ENCODE measurements at places on chromosomes 16 and 17.

DNA sequence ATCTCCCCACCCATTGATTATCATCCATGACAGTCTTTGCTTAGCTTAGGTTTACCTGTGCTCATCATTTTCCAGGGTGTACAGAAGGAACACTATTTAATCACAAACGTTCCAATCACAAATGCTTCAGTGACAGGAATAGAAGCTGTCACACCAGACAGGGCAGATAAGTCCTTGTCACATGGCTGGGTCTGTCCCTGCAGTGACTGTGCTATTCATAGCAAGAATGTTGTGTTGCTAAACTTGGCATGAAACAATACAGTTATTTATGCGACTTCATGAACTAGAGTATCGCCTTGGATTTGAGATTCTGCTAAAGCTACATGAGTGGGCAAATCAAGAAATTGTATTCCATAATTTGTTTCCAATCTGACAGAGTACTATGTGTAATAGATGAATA, 108.4 kb downstream of the CDH13 start:
- no peak for DNase-seq

DNA sequence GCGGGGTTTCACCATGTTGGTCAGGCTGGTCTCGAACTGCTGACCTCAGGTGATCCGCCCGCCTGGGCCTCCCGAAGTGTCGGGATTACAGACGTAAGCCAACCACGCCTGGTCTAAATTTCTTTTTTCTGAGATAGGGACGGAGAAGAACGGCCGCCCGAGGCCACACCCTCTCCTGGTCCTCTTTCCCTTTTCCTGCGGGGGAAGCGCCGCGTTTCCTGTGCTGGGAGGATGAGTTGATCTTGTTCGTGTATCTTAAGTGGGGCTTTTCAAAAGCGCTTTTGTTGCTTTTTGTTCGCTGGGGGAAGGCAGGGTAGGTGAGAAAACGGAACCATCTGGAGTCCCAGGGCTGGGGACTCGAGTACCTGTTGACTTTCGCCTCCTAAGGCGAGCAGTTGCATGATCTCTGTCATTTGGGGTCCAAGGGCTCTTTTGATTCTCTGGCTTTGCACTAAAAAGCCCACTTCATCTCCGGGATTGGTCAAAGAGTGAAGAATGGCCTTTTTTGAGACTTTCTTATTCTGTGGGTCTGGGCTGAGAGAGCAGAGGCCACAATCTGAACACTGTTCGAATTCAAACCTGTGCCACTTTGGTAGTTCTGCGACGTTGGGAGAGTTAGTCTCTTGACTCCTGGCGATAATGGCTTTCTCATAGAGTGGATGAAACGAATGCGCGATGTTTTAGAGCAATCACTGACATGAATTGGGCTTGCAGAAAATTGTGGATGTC, 1.3 kb downstream of the FUS start:
- no peak for DNase-seq

- DNase-seq: no peak
These were observed 3.6 kb downstream of the BORCS6 start for GRCh38 chr17:8186446-8186786.

GRCh38 chr17:20989991-20990855, 52.6 kb downstream of the USP22 start:
- DNase-seq: no peak

- no peak for DNase-seq
These were observed 1.4 kb downstream of the THUMPD1 start for GRCh38 chr16:20740007-20740883.

DNA sequence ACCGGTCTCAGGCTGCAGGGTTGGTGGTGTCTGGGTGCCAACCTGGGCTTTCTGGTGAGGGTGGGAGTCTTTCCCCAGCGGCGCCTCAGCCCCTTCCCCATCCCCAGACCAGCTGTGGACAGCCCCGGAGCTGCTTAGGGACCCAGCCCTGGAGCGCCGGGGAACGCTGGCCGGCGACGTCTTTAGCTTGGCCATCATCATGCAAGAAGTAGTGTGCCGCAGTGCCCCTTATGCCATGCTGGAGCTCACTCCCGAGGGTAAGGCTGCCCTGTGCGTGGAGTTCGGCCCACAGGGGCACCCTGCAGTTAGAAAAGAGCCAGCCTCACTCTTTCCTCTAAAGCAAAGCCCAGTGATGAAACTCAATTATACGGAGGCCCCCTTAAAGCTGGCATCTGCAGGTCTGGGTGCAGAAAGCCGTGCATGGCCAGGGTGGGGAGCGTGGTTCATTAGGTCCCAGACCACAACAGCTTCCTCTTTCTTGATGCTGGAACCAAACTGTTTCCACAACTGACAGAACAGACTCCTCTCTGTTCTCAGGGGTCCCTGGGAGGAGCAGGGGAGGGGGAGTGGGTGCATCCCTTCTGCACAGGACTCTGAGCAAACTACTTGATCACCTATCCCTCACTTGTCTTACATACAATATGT, 10.7 kb downstream of the GUCY2D start:
- DNase-seq: no peak

DNA sequence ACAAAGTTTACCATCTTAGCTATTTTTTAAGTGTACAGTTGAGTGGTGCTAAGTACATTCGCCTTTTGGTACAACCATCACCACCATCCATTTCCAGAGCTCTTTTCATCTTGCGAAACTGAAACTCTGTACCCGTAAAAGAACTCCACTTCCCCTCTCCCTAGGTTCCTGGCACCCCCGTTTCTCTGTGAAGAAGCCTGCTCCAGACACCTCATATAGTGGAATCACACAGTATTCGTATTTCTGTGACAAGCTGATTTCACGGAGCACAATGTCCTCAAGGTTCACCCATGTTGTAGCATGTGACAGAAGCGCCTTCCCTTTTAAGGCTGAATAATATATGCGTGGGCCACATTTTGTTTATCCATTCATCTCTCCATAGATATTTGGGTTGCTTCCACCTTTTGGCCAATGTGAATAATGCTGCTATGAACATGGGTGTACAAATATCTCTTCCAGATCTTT, 54.2 kb upstream of the MAP3K14 start:
- DNase-seq: no peak

- DNase-seq: no peak
These were observed 44.2 kb downstream of the LYRM9 start for GRCh38 chr17:27848931-27849330.

Data from stimulated activated CD8-positive, alpha-beta memory T cell treated with anti-CD3 and anti-CD28 coated beads, Interleukin-12 subunit alpha, Interleukin-12 subunit beta, amount 100 ng/mL, for 4 hours (primary cell).